Smooth muscle cell of bladder (primary cell): ENCODE measurements at places on chromosomes 5 and 9. TPM values are rescaled to one million over a fixed set of nuclear protein-coding genes. Genes with fewer than 3 reads are reported as not detected.

MARCHF11 gene
- not detected in 2 replicates for total RNA-seq

RASGRF2 gene
- total RNA-seq, result 7.2 and 8.0 TPM in 2 replicates

KCNT1 gene
- not detected in 2 replicates for total RNA-seq

GDA gene
- not detected in 2 replicates for total RNA-seq

PCDHB13 gene
- 0.28 TPM in 2 replicates for total RNA-seq

MYO10 gene
- 61.0 and 105 TPM in 2 replicates for total RNA-seq
